ENCODE measurements at places on chromosomes 1 and 21.
A peak's percentile ranks its signal among the peaks of the same experiment; 100 is the strongest.

- DNase-seq: no peak
These were observed 37.2 kb downstream of the DNTTIP2 start for GRCh38 chr1:93841771-93842170.

DNA sequence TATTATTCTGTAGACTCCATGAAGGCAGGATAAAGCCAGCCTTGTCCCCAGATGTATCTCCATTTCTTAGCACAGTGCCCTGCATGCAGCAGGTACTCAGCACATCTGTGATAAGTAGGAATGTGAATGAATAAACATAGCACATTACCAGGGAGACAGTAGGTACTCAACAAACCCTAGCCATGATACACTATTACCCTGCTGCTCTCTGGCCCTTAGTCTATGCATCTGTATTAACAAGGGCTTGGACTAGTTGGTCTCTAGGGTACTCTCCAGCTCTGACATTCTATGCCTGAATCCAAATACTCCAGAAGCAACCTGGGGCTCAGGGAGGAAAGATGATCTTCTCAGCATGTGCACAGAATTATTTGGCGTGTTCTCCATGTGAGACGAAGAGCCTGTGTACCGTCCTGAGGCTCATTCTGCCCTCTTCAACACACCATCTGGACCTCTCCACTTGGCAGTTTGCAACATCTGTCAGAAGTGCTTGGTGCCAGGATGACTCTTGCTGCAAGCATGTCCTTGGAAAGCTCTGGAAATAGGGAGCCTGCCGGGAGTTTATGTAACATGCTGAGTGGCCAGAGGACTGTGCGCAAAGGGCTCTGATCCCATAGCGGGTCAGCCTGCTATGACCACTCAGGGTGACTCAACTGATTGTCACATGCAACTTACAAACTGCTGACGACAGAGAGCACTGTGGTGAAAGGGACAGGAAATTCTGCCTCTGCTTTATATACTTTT is 228.2 kb upstream of the USP24 start:
- no peak for DNase-seq

DNA sequence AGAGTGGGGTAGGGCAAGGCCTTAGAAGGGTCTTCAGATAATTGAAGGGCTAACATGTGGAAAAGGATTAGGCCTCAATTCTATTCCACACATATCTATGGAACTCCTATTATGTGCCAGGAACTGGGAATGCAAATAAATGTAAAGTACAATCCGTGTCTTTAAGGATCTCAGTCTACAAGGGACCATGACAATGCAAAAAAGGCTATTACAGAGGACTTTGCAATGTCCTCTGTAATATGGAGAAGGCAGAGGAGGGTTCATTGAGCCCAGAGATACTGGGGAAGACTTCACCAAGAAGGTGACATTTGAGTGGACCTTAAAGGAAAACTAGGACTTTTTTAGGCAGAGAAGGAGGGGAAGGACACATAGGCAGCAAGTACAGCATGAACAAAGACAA is 4.5 kb upstream of the SCMH1 start:
- no peak for DNase-seq

- DNase-seq: no peak
These were observed 63.9 kb upstream of the EFHD2 start for GRCh38 chr1:15345705-15346345.

GRCh38 chr1:16243215-16243610 is 6.2 kb upstream of the CPLANE2 start:
- DNase-seq: no peak

- DNase-seq: no peak
These were observed 182.7 kb downstream of the GRIK3 start for GRCh38 chr1:36851595-36851994.

GRCh38 chr1:64240206-64240605 is 36.8 kb downstream of the UBE2U start:
- no peak for DNase-seq

- DNase-seq: no peak
These were observed 19.3 kb downstream of the INSRR start for GRCh38 chr1:156839426-156840109.

DNA sequence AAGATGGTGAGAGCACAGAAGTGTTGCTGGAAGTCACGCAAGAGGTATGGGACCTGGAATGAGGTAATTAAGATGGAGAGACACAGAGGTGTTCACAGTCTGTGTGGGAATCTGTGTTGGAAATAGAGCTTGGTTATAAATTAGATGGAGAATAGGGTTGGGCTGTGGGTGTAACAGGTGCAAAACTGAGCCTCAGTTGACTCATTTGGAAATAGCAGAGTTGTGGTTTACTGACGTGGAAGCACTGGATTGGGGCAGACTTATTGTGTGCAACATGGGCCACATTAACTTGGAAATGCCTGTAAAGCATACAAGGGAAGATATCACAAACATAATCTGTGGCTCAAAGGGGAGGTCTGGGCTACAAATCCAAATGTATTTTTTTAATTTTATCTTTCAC is 13.0 kb downstream of the CAMSAP2 start:
- no peak for DNase-seq

DNA sequence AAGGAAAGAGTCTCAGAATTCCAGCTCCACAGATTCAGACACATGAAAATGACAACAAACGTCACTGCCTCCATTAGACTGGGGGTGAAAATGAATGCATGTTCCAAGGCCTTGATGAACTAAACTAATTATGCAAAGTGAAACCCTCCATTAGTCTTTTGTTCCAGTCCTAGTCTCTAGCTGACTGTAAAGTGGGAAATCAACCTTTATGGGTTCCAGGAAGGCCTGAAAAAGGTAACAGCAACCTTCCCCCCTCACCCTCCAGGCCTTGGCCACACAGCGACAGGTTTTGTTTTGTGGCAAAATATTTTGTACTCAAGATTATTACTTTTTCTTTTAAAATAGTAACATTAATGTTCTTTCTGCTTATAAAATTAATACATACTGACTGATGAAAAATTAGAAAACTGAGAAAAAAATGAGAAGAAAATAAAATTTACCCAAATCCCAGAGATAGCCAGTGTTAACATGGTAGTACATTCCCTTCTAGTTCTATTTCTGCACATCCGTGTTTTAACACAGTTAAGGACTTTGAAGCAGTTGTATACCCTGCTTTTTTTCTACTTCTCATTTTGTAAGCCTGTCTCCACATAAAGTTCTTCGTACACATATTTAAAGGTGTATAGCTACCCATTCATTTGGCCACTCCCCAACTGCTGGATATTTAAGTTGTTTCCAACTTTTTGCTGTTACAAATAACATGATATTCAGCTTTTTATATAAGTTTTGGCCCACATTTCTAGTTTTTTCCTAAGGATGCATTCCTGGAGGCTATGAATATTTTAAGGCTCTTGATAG is 60.9 kb downstream of the CD2 start:
- DNase-seq: no peak

DNA sequence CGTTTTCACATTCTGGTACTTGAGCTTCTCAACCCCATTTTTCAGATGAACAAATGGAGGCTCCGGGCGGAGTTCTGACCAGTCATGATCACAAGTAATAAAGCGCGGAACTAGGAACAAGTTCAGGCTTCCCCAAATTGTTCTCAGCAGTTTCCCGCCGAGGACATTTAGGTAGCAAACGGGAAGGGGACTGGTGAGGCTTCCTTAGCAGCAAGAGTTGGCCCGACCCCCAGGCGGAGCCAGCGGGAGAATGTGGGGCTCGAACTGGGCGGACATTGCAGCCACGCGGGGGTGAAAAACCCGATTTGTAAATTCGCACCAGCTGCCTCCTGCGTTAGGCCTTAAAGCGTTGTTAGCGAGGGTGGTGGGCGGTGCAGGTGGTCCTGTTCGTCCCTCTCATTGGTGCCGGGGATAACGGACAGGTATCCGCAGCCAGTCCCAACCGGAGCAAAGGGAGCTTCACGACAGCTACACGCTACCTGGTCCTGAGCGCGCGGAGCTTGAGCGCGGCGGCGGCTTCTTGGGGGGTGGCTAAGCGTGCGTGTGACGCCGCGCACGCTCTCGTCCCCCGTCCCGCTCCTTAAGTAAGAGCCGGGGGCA is 15.3 kb downstream of the SEMA6C start:
- peak; percentile 81 for DNase-seq

GRCh38 chr1:156114919-156115513 is 505 bp downstream of the LMNA start:
- DNase-seq: no peak

- DNase-seq: no peak
These were observed 2.9 kb downstream of the QSOX1 start for GRCh38 chr1:180157576-180158057.

GRCh38 chr1:208141610-208142192 is 102.5 kb downstream of the PLXNA2 start:
- peak; percentile 58 for DNase-seq

DNA sequence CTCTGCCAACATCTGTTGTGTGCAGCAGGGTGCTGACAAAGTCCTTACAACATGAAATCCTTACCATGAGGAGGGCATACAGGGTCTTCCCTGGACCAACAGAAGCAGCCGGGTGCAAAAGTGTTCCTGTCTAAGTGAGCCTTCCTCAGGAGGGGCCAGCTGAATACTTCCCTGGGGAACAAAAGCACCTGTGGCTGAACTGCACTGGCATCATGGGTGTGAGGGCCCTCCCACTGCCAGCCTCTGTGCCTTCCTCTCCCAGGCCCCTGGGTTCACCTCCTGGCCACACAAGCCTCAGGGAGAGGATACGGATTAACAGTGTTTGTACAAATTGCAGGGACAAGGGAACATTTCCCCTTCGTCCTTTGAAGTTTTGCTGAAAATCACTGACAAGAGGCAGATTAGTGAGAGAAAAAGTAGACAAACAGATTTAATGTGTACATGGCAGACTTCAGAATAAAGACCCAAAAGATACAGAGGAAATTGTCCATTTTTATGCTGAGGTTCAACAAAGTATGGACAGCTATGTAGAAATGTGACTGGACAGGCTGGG is 91.0 kb upstream of the PPM1J start:
- no peak for DNase-seq

DNA sequence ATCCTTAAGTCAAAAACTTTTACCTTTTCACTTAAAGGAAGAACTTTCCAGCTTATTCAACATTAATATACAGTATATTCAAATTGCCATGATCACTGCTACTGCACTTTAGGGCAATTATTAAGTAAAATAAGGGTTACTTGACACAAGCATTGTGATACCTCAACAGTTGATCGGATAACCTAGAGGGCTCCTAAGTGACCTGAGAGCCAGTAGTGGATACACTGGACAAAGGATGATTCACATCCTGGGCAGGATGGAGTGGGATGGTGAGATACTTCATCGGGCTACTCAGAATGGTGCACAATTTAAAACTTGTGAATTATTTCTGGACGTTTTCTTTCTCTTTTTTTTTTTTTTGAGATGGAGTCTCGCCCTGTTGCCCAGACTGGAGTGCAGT is 54.5 kb upstream of the PPM1J start:
- DNase-seq: no peak

- no peak for DNase-seq
These were observed 94.7 kb downstream of the CCDC185 start for GRCh38 chr1:223487887-223488259.

- no peak for DNase-seq
These were observed 27.2 kb downstream of the NGF start for GRCh38 chr1:115310581-115311473.

- DNase-seq: no peak
These were observed 5.0 kb downstream of the NOS1AP start for GRCh38 chr1:162074276-162075005.

DNA sequence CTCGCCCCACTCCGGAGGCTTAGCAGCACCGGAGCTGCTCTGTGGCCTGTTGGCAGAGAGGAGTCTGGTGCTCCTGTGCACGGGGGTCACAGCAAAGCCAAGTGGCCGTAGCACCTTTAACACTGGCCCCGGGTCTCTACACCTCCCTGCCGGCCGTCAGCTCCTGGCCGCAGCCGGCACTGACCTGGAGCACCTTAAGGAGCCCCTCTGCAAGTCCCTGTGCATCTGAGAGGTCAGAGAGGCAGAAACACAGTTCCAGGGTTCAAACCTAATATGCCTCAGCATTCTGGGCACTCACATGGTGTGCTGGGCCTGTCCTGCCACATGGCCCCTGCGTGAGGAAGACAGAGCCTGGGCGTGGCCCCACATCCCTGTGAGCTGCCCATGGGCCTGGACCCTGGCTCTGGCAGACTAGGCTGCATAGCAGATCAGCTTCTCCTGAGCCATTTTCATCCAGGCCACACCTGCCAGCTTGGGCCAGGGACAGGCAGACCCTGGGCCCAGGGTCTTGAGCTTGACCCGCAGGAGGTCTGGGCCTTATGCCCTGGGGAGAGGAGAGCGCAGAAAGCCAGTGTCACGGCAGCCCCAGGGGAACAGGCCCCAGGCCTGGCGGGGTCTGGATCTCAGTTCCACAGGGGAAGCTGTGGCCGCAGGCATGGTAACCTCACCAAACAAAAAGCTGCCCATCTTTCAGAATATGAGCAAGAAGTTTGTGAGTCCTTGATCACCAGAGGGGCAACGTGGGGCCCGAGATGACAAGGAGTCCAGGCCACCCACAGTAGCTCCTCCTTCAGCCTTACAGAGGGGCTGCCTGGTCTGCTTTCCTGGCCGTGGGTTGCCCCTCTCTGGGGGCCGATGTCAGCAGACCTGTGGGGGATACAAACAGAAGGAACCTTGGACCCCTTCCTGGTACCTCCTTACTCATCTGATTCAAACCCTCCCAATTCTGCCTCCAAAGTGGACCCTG is 146.0 kb upstream of the COL6A1 start:
- no peak for DNase-seq

- DNase-seq: no peak
These were observed 675.1 kb upstream of the BRINP3 start for GRCh38 chr1:191152776-191153175.

GRCh38 chr1:241964550-241965282 is 7.1 kb downstream of the BECN2 start:
- no peak for DNase-seq

- no peak for DNase-seq
These were observed 154.4 kb downstream of the SETD4 start for GRCh38 chr21:35905963-35906345.

DNA sequence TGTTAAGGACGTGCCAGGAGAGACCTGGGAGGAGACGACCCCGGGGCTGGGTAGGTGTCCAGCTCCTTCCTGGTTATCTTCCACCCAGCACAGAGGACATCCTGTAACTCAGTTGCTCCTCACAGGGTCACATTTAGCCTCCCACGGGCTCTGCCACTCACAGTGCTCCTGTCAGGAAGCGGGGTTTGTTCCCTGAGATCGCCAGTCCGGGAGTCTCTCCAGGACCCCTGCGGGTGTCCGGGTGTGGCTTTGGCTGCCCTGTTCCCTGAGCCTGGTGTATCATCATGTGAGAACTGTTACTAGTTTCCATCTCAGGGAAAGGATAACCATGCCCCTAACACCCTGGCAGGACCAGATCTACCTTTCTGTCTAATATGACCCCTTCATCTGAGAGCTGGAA is 158.2 kb upstream of the RUNX1 start:
- no peak for DNase-seq

DNA sequence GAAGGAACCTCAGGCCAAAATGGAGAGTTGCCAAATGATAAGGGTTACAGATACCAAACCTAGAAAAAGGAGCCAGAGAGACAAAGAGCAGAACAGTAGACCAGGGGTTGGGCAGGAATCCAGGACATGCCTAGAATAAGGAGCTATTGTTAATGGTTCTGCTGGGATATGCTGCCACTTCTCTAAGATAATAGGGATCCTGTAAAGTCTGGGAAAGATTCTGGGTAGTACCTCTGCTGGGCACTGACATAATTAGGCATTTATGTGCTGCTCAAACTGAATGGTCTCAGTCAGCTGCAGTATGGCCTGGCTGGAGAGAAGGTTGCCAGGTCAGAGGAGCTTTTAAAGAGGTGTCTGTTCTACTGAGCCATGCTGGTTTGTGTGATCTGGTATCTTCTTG is 19.9 kb upstream of the NRIP1 start:
- no peak for DNase-seq

Measured in mesothelial cell of epicardium (in vitro differentiated cells).